ENCODE measurements at places on chromosomes 2 and 18.

- DNase-seq: no peak
Observed at GRCh38 chr2:172038121-172038520, 38.4 kb downstream of the METAP1D start.

- no peak for DNase-seq
Observed at GRCh38 chr18:51941999-51942398, 398.0 kb upstream of the DCC start.

- DNase-seq: no peak
Observed at GRCh38 chr18:8314124-8314523, 295.1 kb upstream of the RAB12 start.

DNA sequence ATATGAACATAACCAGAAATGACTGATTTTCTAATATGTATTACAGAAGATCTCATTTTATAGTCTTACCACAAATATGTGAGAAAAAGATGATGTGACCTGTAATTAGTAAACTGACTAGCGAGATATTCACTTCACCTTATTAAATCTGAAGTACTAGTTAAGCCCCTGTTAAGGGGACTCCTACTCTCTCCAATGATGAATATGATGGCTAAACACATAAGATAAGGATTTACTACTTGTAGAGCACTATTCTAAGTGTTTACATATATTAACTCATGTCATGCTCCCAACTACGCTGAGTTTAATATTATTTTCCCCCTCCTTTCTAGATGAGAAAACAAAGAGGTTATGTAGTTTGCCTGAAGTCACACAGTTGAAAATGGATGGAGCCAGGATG is 40.9 kb downstream of the SP3 start:
- DNase-seq: no peak

GRCh38 chr2:235048549-235048948 is 96.7 kb downstream of the SH3BP4 start:
- DNase-seq: no peak

- DNase-seq: no peak
Observed at GRCh38 chr2:234792621-234793022, 159.2 kb upstream of the SH3BP4 start.

- DNase-seq: peak; percentile 42
Observed at GRCh38 chr2:23939987-23940717, at the start of gene UBXN2A. Gene UBXN2A (plus strand): TSS chr2:23940463. CDS start chr2:23958315, 17,852 bp downstream.

DNA sequence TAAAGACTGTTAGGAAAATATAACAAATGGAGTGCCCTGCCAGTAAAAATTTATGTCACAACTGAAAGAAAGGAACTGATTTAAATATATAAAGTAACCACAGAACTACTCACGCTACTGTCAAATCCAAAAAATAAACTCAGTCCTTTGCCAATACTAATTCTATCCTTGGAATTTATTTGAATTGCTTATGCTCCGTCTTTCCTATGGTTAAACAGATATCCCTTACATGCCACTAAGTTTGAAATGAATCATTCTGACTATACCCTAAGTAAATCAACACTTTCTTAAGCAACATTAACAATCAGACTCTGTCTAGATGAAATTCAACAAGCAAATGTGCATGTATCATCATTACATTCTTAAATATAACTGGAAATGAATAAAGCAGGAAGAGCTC is 9.8 kb downstream of the HNRNPLL start:
- DNase-seq: no peak
